Fibroblast of mammary gland (primary cell): ENCODE measurements at places on chromosomes 12 and 14.

DNA sequence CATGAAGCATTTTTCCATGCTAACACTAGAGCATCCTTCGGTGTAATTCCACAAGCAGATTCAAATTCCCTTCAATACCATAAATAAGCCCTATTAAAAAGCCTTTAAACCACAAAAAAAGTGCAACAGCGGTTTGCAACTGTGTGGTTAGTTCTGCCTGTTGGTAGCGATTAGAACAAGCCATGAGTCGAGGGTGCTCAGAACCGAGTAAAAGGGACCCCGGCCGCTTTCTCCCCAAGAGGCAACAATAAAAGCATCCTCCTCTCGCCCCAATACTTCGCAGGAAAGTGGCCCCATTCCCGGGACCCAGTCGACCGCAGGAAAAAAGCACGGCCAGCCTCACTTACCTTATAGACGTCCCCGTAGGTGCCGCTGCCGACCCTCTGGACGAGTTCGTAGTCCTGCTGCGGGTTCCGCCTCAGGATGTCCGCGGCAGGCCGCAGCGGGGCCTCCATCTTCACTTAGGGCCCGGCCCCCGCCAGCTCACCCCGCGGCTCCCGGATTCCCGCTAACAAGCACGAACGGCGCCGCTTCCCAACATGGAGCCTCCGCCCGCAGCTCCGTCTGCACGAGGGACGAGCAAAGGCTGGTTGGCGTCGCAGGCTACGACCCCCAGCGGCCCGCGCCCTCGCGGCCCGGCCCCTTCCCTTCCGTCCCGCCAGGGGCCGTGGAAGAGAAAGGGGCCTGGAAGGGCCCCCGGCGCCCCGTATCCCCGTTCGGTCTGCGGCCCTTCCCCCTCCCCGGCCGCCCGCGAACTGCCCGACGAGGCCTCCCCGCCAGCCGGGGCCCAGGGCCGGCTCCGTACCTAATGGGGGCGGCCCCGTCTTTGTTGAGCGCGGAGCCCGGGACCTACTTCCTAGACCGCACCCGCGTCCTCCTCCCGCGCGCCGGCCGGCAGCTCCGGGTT, 521 bp downstream of the MAP4K5 start:
- peak; percentile 33 for DNase-seq

DNA sequence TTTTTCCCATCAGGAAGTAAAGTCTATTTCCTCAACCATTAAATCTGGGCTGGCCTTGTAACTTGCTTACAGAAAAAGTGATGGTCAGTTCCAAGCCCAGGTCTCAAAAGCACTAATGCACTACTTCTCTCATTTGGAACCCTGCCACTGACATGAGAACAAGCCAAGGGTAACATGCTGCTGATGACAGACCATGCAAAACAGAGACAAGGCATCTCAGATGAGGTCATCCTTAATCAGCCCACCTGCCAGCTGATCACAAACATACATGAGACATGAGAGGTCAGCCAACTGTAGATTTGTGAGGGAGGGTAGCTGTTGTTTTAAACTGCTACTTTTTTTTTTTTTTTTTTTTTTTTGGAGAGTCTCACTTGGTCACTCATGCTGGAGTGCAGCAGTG, 16.2 kb downstream of the TWF1 start:
- DNase-seq: peak; percentile 82

DNA sequence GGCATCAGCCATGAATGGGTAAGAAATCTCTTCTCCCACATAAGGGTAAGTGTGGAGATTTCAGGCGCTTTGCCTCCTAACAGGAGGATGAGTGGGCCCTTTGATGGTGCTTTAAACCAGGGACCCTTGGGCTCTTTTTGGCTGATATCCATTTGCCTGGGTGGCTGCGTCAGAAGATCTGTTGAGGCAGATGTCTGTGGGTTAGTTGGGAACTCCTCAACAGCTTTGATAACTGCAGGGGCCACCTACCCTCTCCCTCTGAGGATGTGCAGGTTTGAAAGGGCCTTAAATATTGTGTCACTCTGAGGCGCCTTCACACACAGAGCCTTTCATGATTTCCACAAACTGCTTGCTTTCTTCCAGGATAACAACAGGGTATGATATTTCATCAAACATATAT, 210.7 kb downstream of the PPM1H start:
- DNase-seq: no peak

- no peak for DNase-seq
Observed at GRCh38 chr14:23568600-23569331, 1.2 kb upstream of the AP1G2 start.

GRCh38 chr14:104315169-104315568, 176.8 kb downstream of the KIF26A start:
- no peak for DNase-seq

- DNase-seq: peak; percentile 98
Observed at GRCh38 chr12:94618995-94619695, 31.2 kb downstream of the TMCC3 start.

DNA sequence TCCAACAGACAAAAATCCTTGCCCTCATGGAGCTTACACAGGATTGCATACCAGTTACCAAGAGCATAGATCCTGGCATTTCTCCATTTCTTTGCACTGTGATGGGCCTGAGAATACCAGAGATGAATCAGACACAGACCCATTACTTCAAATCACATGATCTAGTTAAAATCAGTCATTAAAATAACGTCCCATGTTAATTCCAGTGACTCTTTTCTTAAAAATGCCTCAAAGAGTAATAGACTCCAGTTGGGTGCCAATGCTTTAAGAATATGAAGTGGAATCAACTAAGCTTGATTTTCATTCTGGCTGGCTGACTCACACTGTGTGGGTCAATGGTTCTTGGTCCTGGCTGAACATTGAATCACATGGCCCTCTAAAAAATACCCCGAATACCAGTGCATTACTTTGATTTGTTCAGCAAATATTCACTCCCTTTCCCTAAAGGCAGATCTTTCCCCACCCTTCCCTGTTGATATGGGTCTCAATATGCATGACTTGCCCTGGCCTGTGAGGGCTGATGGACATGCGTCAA, 11.0 kb downstream of the ASB2 start:
- DNase-seq: peak; percentile 93

- DNase-seq: no peak
Observed at GRCh38 chr12:50287271-50287670, 4.0 kb upstream of the LIMA1 start.

DNA sequence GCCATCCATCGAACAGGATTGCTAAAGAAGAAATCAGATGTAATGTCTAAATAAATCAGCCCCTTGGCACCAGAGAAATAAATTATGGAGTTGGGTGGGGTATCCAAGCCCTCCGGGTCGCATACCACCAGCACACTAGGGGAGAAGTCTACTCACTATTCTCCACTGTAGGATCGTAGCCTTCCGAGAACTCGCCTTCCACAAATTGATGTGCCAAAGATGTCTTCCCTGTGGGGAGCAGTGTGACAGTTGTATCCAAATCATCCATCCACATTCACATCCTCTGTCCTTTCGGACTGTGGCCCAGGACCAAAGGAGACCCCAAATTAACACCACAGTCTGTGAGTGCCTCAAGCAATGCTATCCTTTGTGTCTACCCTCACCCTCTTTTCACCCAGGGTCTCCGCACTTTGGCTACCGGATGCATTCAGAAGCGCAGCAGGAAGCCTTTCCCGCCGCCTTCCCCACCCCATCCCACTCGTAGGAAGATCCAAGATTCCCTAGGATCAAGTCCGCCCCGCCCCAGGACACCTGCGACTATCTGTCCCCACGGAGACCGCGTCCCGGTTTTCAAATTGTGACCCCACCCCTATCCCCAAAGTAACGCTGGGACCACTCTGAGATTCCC, 786 bp downstream of the RHEBL1 start:
- no peak for DNase-seq

GRCh38 chr14:70097576-70098249, 91.0 kb downstream of the SLC8A3 start:
- no peak for DNase-seq

DNA sequence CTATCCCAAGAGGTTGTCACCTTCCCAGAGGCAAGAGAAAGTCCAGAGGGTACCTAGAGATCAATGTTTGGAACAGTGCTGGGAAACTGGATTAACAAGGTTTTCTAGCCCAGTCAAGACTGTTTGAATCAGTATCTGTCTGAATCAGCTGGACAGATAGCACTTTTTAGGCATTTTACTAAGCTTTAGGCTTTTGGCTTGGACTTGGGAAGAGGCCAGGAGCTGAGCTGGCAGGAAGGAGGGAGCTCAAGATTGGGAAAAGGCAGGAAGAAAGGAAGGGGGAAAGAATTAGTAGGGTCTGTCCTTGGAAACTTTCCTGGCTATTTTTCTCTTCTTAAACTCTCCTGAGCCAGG, 8.3 kb downstream of the IKZF4 start:
- DNase-seq: peak; percentile 74

GRCh38 chr12:40137252-40137651, 31.4 kb upstream of the SLC2A13 start:
- peak; percentile 44 for DNase-seq

DNA sequence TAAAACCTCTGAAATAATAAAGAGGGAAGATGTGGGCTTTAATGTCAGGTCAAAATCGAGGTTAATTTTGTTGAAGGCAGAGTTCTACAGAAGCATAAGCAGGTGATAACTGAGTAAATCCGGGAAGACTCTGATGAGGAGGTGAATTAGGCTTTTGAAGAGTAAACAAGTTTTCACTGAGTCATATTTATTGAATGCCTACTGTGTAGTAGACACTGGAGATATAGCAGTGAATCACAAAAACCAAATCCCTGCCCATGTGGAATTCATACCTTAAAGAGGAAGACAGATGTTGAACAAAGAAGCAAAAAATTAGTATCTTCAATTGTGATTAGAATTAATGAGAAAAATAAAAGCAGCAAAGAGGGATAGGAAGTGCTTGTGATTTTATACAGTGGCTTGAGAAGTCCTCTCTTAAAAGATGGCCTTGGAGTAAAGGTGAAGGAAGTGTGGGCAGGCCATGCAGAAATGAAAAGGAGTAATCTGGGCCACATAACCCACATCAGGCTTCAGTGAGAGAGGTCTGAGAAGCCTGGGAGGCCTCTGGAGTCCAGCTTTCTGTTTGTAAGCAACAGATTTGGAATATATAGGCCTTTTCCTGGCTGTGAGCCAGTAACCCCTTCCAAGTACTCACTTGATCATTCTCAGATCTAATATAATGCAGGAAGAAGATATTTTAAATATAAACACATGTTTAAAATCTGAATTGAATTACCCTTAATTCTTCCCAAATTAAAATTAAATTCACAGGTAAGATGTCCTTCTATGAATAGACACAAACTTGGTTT, 46.7 kb downstream of the BHLHE41 start:
- DNase-seq: peak; percentile 43

DNA sequence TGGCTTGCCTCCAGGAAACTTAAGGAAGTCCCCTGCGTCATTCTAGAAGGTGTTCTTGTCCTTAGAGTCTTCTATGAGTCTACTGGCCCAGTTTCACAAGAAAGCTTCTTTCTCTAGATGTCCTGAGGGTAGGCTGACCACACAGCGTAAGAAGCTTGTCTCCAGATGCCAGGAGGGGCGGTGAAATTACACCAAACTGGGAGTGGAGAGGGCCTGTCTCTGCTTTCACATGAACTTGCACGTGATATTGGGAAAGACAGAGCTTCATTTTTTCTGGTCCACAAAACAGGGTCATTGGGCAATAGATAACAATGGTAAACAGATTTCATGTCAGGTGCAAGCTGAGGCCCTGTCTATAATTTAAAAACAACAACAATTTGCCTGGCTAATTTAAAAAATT, 85.7 kb upstream of the TBX3 start:
- no peak for DNase-seq

- no peak for DNase-seq
Observed at GRCh38 chr12:101493556-101493955, 18.4 kb downstream of the SPIC start.

- DNase-seq: no peak
Observed at GRCh38 chr14:64217834-64218233, 76.3 kb downstream of the ESR2 start.
